ENCODE measurements at places on chromosomes 7 and 10.

DNA sequence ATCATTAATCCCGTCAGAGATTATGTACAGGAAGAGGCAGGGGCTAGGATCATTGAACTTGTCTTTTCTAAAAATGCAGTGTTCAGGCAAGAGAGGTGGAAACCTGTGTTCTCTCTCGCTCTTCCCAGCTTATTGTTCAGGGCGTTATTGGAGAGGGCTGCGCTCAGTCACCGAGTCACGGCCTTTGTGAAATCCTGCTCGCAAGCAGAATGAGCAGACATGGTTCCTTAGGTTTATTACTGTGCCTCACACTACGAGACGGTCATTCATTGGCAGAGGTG is 631 bp upstream of the PRKRIP1 start:
- DNase-seq: no peak

GRCh38 chr7:1956611-1957470 is 275.9 kb downstream of the MAD1L1 start:
- no peak for DNase-seq

GRCh38 chr7:7203813-7204575 is 21.6 kb downstream of the C1GALT1 start:
- no peak for DNase-seq

DNA sequence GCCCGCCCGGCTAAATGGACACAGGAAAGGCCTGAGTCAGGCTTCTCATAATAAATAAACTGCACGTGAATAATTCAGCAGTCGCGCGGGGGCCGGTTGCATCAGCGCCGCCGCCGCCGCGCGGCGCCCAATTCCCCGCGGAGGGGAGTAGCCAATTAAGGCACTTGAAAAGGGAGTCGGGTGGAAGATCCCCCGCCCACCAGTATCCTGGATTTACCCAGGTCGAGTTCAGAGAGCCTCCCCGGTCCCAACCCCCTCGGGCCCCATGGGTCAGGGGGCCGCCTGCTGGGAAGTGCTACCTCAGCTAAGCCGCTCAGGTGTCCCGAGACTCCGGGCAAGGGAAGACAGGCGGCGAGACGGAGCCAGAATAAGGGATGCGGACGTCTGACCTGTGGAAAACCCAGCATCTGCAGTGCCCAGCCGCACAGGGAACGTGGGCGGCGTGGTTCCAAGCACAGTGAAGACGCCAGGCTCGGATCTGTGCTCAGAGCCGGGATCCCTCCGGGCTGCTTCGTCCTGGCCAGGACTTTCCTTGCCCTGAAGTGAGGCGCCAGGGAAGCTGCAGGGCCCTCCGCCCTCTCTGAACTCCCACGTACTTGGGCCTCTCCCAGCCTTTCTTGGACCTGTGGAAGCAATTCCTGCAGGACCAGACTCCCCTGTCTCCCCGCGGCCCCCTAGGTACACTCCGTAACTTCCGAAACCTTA is 7.3 kb upstream of the LBX1 start:
- DNase-seq: no peak

DNA sequence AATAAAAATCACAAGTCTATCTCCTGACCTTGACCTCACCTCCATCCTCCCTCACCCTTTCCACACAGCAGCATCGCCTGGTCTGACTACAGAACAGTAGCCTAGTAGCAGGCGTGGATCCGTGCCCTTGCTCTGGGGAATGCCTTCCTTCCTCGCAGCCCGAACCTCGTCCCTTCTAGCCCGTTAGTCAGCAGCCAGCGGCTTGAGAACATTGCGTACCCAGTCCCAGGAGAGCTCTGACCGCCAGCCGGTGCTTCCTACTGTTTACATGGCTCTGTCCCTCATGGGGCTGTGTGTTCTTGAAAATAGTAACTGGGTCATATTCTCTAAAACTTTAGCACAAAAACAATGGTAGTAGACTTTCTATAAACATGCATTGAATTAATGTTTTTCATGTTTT is 682.7 kb upstream of the IGFBP3 start:
- DNase-seq: no peak

- DNase-seq: no peak
Observed at GRCh38 chr7:25456467-25457171, 228.3 kb upstream of the NPVF start.

GRCh38 chr10:12875100-12875499 is 126.4 kb downstream of the CCDC3 start:
- DNase-seq: no peak

GRCh38 chr7:136275794-136276193 is 298.6 kb upstream of the MTPN start:
- DNase-seq: no peak

- no peak for DNase-seq
Observed at GRCh38 chr7:141562036-141562435, 10.8 kb downstream of the AGK start.

DNA sequence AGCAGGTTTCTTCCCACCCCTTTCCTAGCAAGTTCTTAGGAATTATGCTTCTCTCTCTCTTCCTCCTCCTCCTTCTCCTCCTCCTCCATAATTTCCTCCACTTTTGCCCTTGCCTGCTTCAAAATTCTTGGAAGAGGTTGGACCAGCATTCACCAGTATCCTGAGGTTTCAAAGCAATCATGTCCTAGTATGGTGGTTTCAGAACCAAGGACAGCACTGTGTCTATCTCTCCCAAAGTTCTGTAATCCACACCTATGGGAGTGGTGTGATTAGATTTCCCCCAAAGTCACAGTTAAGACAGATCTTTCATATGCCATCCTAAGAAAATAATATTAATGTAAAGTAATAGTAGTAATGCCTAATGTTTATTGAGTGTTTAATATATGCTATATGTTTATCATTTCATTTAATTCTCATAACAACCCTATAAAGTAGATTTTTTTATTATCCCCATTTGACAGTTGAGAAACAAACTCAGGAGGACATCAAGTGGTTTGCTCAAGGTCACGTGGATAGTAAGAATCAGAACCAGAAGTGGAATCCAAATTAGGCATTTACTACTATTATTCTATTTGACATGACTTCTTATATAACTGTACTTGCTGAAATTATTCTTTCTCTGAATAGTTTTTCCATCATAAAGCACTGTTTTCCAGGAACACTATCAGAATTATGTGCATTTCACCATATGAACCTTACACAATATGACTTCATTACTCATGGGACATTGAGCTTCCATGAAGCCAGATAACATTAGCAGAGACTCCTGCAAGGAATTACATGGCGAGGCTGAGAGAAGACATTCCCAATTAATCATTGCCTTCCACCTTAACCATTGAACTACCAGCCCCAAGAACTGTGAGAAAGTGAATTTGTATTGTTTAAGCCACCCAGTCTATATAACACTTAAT is 91.4 kb downstream of the IPMK start:
- peak; percentile 38 for DNase-seq

DNA sequence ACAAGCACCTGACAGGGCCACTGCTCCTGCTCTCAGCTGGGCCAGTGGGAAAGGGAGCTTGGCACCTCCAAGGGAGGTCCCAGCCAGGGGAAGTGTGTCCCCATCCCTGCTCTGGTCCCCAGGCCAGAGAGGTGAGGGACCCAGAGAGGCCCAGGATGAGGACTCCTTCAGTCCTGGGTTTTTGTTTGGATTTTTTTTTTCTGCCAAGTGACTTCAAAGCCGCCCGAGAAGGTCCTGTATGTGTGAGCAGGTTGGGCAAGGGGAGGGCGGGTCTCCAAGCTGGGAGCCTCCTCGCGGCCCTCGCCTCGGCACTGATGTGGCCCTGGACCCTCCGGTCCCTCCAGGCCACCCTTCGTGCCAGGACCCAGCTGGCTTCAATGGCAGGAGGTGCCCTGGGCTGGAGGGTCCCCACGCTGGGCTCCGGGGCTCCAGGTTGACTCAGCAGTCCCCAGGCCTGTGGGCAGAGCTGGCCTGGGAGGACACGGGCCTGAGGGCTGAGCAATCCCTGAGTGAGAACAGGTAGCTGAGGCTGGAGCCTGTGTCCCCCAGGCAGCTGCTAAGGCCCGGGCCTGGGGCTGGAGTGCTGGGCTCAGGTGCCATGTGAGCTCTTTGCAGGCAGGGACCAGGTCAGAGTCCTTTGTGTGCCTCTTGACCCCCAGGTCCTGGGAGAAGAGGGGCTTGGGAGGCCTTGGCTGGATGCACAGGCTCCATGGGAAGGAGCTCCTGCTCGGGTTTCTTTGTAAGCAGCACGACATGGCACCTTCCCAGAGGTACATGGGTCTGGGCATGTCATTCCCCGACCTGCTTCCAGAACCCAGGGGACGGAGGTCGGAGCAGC is 140.6 kb downstream of the FAM53B start:
- DNase-seq: no peak

DNA sequence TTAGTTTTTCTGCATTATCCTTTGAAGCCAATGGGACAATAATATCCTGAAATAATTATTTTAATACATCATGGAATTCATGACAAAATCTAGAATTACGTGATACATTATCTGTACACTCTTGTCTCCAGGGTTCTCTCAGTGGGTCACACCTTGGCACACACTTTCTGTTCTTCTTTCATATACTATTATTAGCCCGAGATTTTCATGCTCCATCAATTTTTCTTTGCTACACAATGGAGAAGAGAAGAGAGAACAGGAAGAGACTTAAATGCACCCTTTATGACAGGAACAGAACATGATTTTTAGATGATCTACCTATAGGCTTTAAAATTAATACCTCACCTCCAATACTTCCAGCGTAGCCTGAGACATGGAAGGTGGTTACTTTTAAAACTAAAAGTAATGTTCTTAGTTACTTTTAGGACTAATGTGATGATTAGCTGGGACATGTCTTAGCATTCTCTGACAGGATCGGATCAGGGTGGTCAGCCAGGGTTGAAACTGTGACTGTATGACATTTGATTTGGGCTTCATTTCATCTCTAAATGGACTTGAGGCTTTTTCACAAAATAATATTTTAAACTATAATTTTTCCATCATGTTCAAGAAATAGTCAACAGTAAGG is 148.2 kb upstream of the WNT16 start:
- DNase-seq: no peak

GRCh38 chr10:46239993-46240683 is 46.7 kb upstream of the ANTXRL start:
- no peak for DNase-seq

DNA sequence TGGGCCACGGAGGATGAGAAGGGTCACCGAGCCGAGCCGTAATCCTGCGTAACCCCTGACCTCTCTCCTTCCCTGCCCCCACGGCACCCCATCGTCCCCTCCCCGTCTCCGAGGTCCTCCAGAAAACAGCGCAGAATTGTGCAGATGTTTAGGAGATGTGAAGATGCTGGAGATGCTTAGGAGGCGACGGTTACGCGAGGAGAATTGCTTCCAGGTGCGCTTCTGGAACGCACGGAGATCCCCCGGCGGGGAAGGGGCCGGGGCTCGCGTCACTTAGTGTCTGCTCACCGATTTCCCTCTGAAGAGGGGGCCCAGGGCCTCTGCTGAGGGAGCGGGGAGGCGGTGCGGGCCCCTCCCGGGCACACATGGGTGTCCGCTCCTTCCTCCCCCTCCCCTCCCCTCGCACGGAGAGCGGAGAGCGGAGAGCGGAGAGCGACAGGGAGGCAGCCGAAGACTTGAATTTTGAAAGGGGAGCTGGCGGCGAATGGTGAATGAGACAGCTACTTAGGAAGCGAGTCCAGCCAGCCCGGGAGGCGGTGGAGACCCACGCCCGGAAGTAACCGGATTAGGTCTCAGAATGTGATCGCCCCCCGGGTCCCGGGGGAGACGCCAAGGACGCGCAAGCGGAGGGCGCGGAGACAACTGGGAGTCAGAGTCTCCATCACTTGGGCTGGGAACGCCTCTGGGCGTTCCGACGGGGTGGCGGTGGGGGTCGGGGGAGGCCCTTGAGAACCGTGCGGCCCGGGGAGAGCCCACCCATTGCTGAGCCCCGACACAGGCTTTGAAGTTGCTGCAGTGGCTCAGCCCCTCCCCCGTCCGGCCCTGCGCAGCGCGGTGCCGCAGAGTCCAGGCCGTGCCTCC is 8.7 kb upstream of the EN2 start:
- no peak for DNase-seq

DNA sequence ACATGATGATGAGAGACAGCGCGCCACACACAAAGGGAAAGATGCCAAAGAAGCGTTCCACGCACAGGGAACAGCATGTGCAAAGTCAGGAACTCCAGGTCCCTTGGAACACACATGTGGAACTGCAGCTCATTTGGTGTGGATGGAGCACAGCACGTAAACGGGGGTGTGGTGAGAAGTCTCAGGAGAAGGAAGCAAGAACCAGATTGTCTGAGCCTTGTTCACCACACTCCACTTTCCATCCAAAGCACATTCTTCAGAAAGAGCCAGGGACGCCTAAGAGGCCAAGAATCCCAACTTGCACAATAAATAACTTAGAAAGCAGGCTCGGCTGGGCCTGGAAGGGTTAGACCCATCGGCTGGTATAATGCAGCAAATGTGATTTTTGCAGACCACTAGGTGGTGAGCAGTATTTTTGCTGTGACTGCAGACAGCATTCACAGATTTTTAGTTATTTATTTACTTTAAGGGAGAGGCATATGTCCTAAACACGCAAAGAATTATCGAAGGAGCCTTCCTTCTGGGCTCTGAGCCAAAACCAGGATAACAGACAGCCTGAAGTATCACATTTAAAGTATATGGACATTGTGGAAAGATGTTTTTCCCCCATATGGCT is 27.9 kb upstream of the ASCC1 start:
- DNase-seq: no peak

GRCh38 chr7:95586951-95587301 is 9.4 kb downstream of the PDK4 start:
- DNase-seq: no peak

DNA sequence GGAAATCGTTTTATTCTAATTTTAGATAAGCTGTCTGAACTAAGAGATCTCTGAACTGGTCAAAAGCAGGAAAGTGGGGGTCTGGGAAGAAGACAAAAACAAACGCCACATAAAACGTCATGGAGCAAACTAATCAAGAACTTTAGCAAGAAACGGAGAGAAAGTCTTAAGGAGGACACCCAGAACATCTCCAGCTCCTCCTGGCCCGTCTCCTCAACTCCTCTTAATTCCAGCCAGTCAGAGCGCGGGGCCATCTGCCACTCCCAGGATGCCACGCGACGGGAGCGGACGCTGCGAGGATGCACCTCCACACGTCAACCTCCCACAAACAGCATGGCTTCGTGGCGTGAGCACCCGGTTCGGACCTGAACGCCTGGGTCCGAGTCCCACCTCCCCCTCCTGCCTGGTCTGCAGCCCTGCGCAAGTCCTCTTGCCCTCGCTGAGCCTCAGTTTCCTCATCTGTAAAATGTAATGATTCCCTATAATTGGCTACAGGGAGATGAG is 598 bp downstream of the MMS19 start:
- DNase-seq: peak; percentile 84
